ENCODE measurements at places on chromosomes 2 and 18. TPM values are rescaled to one million over a fixed set of nuclear protein-coding genes. Genes with fewer than 3 reads are reported as not detected.

- peak; percentile 74 for DNase-seq
- H3K36me3 ChIP-seq = no peaks in the 10 kb centered on the region
- H3K27ac ChIP-seq = peak overlapping the region; percentile 91
- H3K4me3 ChIP-seq = peak overlapping the region; percentile 69
Observed at GRCh38 chr2:150485114-150485870, 2.2 kb downstream of the RND3 start.

The IRS1 gene
- 12.6 TPM for total RNA-seq

- H3K4me1 ChIP-seq = no peaks in the 10 kb centered on the region
- H3K4me3 ChIP-seq = no peak overlapping the region
- no peak for DNase-seq
Observed at GRCh38 chr2:202752071-202752470, 117.3 kb downstream of the FAM117B start.

GRCh38 chr2:111535404-111535803, 348.6 kb downstream of the ANAPC1 start:
- no peaks in the 10 kb centered on the region for H3K36me3 ChIP-seq
- no peaks in the 10 kb centered on the region for H3K27me3 ChIP-seq
- no peak overlapping the region for H3K4me3 ChIP-seq

DNA sequence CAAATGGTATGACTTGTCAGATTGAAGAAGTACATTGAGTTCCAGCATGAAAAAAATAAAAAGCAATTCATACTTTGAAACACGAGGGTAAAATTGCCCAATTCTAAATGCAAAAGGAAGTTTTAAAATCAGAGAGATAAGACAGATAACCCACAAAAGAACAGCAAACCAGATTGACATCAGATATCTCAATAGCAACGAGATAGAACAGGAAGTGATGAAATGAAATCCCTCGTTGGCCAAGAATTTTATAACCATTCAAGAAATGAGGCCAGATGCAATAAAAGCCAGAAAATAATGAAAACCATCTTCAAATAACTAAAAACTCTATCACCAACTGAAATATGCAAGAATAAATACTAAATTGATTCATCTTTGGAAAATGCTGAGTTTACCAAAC, 172.8 kb downstream of the CD226 start:
- no peak overlapping the region for H3K4me3 ChIP-seq
- no peak overlapping the region for H3K27ac ChIP-seq
- H3K4me1 ChIP-seq = no peaks in the 10 kb centered on the region
- no peaks in the 10 kb centered on the region for H3K27me3 ChIP-seq

DNA sequence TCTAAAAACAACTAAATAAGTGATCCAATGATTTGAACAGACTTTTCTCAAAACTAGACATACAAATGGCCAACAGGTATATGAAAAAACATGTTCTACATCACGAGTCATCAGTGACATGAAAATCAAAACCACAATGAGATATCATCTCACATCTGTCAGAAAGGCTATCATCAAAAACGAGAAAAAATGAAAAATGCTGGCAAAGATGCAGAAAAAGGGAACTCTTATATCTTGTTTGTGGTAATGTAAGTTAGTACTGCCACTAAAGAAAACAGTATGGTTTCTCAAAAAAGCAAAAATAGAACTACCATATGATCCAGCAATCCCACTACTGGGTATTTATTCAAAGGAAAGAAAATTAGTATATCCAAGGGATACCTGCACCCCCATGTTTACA, 255.3 kb upstream of the FBXO11 start:
- H3K4me1 ChIP-seq = no peaks in the 10 kb centered on the region
- H3K36me3 ChIP-seq = no peaks in the 10 kb centered on the region
- DNase-seq = no peak
- H3K27me3 ChIP-seq = no peaks in the 10 kb centered on the region
- no peak overlapping the region for H3K27ac ChIP-seq
- H3K4me3 ChIP-seq = no peak overlapping the region

GRCh38 chr2:1581965-1582625, 162.2 kb downstream of the PXDN start:
- no peaks in the 10 kb centered on the region for H3K27me3 ChIP-seq
- no peak for DNase-seq
- H3K4me3 ChIP-seq = no peak overlapping the region

DNA sequence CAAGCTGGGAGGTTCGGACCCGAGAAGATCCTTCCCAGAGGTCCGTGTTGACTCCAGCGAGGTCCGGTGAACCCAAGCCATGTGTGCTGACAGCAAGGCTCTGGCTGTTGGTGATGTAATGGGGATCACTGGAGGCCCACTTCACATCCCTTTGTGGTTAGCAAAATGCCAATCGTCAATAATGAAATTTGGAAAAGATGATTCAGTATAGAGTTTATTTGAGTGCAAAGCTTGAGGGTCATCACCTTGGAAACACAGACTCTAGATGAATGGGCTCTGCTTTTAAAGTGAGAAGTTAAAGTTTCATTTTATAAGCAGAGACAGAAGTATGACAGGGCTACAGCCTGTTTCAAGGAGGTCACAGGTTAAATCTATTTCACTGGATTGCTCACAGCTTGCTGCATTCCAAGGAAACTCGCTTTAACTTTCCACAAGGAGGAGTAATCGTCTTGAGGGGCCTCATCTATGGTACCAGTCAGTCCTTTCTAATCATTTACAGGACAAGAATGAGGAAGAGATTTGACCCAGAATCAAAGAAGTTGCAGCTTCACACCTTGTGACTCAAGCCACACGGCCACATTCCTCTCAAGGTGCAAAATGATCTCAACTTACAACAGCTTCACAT, 140.5 kb downstream of the TPO start:
- H3K4me3 ChIP-seq = no peak overlapping the region
- H3K27me3 ChIP-seq = no peaks in the 10 kb centered on the region
- no peaks in the 10 kb centered on the region for H3K36me3 ChIP-seq
- peaks cover 8% of the 10 kb centered on the region for H3K4me1 ChIP-seq
- H3K27ac ChIP-seq = no peak overlapping the region
- DNase-seq = no peak

GRCh38 chr18:76455003-76455676, 39.9 kb downstream of the ZNF516 start:
- DNase-seq = peak; percentile 12
- no peaks in the 10 kb centered on the region for H3K27me3 ChIP-seq
- H3K36me3 ChIP-seq = no peaks in the 10 kb centered on the region
- H3K27ac ChIP-seq = no peak overlapping the region
- H3K4me3 ChIP-seq = no peak overlapping the region
- H3K4me1 ChIP-seq = peaks cover 18% of the 10 kb centered on the region

- no peak overlapping the region for H3K4me3 ChIP-seq
- H3K27ac ChIP-seq = no peak overlapping the region
- H3K36me3 ChIP-seq = no peaks in the 10 kb centered on the region
- H3K27me3 ChIP-seq = peaks cover 13% of the 10 kb centered on the region
- H3K4me1 ChIP-seq = peaks cover 22% of the 10 kb centered on the region
- no peak for DNase-seq
Observed at GRCh38 chr2:80303006-80303908, 1.3 kb downstream of the LRRTM1 start.

DNA sequence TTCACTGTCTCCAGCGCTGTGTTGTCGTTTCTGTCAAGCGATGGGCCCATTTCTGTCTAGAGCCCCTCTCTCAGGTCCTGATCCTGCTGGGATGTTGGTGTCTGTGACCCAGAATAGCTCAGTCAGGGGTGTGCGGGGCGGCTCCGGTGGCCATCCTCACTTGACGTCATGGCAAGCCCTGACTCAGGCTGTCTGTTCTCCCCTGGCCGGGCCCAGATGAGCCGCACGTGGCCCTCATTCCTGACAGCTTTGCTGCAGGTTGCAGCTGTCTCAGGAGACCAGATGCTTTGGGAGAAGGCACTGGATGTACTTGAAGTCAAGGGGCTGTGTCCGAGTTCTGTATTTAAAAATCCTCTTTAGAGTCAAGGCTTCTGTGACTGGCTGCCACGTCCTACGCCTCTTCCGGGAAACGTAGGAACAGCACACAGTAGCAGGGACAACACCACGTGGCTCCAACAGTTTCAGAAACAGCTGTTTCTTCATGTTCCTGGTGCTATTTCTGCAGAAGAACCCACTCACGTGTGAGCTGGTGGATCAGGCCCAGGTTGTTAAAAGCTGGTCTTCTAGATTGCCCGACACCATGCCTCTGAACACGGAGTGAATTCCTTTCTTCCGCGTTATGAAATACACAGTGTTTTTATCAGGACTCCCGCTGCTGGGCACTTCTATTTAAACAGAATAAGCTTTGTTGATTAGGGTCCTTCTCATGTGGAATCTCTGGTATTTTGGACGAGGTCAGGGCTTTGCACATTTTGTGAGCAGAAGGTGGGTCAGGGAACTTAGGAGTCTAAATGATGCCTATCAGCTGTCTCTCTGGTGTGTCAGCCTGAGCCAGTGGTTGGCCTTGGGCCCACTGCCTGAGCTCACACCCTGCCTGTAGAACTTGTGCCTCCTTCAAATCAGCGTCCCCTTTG, 28.3 kb upstream of the NTSR2 start:
- no peaks in the 10 kb centered on the region for H3K36me3 ChIP-seq
- no peaks in the 10 kb centered on the region for H3K27me3 ChIP-seq
- peak overlapping the region; percentile 86 for H3K27ac ChIP-seq
- peaks cover 21% of the 10 kb centered on the region for H3K4me1 ChIP-seq
- DNase-seq = peak; percentile 68

The GPR155 gene
- total RNA-seq = 7.5 TPM

DNA sequence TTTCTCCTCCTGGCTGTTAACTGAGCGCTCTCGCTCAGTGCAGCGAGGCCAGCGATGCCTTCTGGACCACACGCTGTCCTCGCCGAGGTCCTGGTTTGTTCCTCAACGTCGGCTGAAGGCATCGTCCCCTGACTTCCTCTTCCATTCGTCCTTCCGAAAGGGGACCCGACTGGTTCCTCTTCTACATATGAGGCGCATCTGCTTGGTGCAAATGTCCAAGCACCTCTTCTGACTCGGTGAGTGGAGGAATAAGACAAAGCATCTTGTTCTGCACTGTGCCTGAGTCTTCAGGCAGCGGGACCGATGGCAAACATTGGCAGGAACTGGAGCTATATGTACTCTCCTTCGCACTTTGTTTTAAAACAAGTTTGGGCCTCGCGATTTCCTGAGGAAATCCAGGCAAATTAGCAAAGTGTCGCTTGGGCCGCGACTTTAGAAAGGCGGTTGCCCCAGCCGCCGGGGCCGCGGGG, 621 bp upstream of the KCNS3 start:
- H3K4me1 ChIP-seq = peaks cover 28% of the 10 kb centered on the region
- peaks cover 6% of the 10 kb centered on the region for H3K27me3 ChIP-seq
- no peak for DNase-seq
- no peaks in the 10 kb centered on the region for H3K36me3 ChIP-seq
- H3K27ac ChIP-seq = peak overlapping the region; percentile 71

DNA sequence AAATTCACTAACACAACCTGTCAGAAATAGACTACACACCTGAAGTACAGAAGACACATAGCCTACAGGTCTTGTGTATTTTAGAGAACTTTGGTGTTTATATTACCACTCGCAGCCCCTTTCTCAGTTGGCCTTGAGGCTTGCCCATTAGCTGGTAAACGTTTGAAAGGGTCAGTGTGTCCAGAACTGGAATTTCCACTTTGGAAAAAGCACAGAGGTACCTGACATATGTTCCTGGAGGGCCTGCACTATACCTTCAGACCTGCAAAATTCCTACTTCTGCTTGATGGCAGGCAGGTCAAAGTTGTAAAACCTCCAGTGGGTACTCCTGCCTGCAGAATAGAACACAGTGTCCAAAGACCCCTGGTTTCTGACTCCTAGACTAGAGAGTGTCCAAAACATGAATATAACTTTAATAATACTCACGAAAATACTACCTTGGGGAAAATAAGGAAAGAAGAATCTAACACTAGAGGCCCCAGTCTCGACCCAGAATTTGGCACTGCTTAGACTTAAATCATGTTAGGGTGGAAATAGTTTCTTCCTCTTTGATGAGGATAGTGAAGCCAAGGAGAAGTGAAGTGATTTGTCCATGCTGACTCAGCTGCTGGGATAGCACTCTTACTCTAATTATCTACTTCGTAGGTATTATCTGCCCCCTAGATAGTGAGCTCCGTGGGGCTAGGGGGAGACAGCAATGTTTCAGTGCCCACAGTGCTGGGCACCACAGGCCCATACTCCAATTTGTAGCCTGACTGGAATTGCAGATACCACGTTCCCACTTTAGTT, 2.8 kb downstream of the KCTD1 start:
- H3K4me3 ChIP-seq = no peak overlapping the region
- no peak for DNase-seq
- H3K27ac ChIP-seq = no peak overlapping the region
- H3K27me3 ChIP-seq = no peaks in the 10 kb centered on the region
- H3K36me3 ChIP-seq = no peaks in the 10 kb centered on the region

DNA sequence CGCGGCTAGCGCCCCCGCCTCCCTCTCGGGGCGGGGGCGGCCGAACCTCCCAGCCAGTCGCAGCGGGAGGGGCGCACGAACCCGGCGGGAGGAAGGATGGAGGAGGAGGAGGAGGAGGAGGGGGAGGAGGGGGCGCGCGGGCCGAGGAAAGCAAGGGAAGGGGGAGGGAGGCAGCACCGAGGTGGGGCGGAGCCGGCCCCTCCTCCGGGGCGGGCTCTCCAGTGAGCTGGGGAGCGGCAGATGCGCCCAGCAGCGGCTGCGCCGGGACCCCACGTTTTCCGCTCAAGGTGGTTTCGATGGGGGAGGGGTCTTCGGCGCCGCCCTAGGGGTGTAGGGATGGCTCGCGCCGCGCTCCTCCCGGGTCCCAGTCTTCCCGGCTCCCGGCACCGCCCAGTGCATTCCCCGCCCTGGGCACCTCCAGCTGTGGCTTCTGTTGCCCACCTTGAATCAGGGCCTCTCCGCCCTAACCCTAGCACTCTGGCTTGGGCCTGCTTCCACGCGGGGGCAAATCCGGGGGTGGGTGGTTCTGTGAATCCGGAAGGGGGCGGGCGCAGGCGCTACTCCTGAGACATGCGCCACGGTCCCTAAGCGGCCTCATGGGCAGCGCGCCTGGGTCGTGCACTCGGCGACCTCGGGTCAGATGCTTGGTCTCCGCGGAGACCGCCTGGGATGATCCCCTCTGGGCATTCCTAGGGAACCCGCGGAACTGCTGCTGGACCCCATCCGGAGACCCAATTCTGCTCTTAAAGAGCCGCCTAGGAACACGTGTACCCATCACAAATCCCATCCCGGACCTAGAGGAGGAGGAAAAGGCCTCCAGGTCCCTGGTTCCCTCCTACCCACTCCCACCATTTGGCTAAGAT, at the start of gene FBXO41:
Gene FBXO41 (minus strand): TSS at position 183 of the 863 bp plus-strand sequence. CDS start 14,848 bp downstream, outside the sequence.
- peak within 1 kb of the TSS; percentile 71 for H3K4me3 ChIP-seq
- peaks cover 20% of the 10 kb centered on the region for H3K4me1 ChIP-seq
- no peak for DNase-seq

The AGAP1 gene
- 26.6 TPM for total RNA-seq

DNA sequence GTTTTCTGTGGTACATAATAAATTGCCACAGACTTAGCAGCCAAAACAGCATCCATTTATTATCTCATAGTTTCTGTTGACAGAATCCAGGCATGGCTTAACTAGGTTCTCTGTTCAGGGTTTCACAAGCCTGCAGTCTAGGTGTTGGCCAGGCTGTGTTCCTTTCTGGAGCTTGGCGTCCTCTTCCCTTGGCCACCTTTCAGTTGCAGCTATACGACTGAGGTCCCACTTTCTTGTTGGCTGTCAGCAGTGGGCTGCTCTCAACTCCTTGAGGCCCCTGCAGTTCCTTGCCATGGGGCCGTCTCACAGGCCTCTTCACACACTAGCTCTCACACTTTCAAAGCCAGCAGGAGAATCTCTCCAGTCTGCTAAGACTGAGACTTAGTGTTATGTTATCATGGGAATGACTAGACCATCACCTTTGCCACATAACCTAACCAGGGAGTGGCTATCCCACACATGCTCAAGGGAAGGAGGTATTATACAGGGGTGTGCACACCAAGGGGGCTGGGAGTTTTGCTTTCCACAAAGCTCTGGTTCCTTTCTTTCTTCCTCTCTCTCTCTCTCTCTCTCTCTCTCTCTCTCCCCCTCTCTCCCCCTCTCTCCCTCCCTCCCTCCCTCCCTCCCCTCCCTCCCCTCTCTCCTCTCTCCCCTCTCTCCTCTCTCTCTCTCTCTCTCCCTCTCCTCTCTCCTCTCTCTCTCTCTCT, 15.8 kb downstream of the RIOK3 start:
- no peaks in the 10 kb centered on the region for H3K27me3 ChIP-seq
- H3K4me3 ChIP-seq = no peak overlapping the region
- DNase-seq = no peak
- no peaks in the 10 kb centered on the region for H3K4me1 ChIP-seq
- peaks cover 80% of the 10 kb centered on the region for H3K36me3 ChIP-seq
